GM13977 (cell line): ENCODE measurements at places on chromosomes 1 and 21.

DNA sequence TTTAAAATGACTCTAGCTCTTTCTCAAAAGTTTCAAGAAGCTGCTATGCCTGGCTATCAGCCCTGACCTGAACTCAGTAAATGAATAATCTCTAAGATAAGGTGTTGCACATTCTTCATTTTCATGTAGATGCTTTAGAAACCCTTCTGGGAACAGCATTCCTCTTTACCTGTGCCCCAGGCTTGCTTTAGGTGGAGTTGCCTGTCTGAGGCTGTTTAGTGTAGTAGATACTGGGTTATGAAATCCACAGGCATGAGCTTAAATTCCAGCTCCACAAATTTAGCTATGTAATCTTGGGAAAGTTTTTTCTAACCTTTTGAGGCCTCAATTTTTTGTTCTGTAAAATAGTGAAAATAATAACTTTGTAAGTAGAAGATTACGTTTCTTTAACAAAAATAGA is 41.6 kb downstream of the ATP6V1G3 start:
- no peak for DNase-seq

- DNase-seq, result no peak
Measured at GRCh38 chr1:68332041-68332440, 99.7 kb upstream of the WLS start.

- no peak for DNase-seq
Measured at GRCh38 chr1:111596499-111596898, 23.1 kb upstream of the RAP1A start.

GRCh38 chr1:48552420-48552819 is 80.4 kb upstream of the SPATA6 start:
- no peak for DNase-seq

DNA sequence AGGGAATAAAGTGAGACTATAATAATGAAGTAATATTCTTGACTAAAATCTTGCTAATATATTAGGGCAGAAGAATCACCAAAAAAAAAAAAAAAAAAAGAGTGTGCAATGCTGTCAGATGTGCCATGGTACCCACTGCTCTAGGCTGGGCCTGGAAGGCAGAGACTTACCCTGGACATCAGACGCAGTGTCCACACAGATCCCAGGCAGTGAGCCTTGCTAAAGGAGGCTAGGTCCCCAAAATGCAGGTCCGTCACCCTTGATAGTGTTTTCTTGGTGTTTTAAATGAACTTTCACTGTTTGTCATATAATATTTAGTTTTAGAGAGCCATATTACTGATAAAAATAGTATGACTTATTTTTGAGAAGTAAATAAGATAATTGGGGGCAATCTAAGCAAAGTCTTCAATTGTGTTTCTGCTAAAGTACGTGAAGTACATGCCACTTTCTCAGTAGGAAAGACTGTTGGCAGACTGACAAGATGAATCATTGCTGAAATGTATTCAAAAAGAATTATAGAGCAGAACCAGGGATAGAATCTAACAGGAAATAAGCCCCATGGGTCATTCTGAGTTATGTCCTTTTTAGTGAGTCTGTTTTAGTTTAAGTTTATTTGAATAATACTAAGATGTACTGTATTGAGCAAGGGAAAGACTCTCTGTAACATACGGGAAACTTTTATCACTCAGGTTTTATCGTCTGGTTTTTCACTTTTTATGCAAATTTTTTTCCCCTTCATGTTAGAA is 74.6 kb upstream of the PDC start:
- DNase-seq, result no peak

GRCh38 chr1:211492511-211493132 is 660 bp upstream of the RD3 start:
- DNase-seq, result no peak

GRCh38 chr1:98342566-98342965 is 319.0 kb upstream of the SNX7 start:
- no peak for DNase-seq

DNA sequence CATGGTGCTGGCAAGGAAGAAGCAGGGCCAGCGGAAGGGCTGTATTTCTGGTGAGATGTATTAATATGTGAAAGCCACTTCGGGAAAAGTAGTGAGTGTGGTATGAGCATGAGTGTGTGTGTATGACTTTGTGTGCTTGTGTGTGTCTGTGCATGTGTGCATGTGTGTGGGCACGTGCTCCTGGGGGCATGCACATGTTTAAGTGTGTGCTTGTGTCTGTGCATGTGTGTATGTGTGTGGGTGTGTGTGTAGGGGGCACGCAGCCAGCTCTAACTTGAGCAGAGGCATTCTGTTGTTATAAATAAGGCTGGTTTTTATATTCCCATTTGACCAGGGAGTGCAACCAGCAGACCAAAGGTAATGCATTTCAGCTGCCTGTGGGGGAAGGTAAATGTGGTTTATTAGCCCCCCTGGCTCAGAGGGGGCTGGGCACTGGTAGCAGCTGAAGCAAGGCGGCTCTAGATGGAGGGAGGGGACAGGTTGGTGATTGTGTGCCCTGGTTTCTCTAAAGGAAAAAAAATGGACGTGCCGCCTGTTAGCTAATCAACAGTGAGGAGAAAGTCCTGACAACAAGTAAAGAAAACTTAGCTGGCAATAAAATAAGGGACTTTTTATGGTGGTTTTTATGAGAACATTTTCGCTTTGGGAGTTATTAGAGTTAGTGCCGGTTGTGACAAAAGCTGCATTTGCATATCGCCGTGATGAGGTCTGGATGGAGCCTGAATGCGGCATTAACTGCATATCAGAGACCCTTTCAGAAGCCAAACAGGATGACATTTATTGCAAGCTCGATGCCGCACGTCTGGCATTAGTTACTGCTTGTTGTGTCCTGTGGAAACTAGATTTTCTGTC is 180.1 kb downstream of the CAMTA1 start:
- DNase-seq, result no peak

- DNase-seq, result no peak
Measured at GRCh38 chr1:42963378-42964043, 4.8 kb upstream of the SLC2A1 start.

GRCh38 chr1:101330427-101331130 is 93.8 kb downstream of the S1PR1 start:
- DNase-seq, result no peak

- no peak for DNase-seq
Measured at GRCh38 chr1:181680332-181680731, 197.0 kb downstream of the CACNA1E start.
